Activated CD4-positive, CD25-positive, alpha-beta regulatory T cell treated with anti-CD3 and anti-CD28 coated beads, Interleukin-2, amount 50 U/mL, for 24 hours (primary cell): ENCODE measurements at places on chromosomes 3 and 15.

DNA sequence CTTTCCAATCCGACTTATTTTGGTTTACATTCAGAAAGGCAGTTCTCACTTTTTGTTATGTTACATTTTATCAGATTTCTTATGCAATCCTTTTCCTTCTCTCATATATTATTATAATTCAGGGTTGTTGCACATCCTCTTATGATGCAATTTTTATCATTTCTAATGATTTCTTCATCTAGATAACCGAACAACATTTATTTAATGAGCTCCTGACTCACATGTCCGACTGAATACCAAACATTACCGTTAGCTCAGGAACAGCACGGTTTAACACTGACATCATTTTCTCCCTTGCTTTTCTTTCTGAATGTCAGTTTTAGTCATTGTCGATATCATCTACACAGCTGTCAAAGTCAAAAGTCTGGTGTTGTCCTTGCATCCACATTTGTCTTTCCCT lies 199.2 kb downstream of the BCHE start:
- ATAC-seq = no peak

DNA sequence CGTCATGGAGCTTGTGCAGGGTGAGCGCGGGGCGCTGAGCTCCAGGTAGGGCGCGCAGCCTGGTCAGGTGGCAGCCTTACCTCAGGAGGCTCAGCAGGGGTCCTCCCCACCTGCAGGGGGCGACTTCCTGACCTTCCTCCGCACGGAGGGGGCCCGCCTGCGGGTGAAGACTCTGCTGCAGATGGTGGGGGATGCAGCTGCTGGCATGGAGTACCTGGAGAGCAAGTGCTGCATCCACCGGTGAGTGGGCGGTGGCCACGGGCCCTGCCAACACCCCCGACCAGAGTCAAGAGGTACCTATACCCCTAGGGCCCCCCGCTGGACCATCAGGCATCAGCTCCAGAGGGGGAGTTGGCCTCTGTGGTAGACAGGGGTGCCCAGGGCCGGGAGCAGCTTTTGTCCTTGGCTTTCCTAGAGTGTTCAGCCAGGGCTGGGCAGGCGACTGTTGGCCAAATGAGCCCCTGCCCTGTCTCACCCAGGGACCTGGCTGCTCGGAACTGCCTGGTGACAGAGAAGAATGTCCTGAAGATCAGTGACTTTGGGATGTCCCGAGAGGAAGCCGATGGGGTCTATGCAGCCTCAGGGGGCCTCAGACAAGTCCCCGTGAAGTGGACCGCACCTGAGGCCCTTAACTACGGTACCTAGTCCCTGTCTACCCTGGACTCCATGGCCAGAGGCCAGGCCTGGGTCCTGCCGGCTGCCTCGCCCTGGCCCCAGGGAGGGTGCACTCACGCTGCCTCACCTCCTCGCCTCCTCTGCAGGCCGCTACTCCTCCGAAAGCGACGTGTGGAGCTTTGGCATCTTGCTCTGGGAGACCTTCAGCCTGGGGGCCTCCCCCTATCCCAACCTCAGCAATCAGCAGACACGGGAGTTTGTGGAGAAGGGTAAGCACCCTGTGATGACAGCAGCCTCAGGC lies 9.1 kb downstream of the FES start:
- no peak for ATAC-seq

DNA sequence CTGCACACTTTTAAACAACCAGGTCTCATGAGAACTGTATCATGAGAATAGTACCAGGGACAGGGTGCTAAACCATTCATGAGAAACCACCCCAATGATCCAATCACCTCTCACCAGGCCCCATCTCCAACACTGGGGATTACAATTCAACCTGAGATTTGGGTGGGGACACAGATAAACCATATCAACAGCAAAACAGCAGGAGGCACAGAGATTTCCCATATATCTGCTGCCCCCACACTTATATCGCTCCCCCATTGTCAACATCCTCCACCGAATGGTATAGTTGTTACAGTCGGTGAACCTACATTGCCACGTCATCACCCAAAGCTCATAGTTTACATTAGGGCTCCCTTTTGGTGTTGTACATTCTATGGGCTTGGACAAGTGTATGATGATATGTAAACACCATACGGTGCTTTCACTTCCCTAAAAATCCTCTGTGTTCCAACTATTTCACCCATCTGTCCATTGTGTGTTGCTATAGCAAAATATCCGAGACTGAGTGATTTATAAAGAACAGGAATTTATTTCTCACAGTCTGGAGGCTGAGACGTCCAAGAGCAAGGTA lies 224.8 kb downstream of the FAM43A start:
- ATAC-seq = no peak

GRCh38 chr3:177482048-177482691 lies 284.9 kb upstream of the TBL1XR1 start:
- no peak for ATAC-seq

DNA sequence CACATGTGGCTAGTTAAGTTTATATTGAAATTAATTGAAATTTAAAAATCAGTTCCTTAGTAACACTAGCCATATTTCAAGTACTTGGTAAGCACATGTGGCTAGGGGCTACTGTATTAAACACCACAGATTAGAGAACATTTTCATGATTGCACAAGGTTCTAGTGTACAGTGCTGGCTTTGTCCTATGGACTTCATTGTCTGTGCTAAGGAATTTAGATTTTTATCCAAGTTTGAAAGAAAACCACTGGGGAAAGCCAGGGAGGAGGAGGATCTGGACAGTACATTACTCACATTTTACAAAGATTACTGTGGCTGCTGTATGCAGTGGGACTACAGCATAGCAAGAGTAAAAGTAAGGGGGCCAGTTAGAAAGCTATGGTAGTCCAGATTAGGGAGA lies 13.9 kb downstream of the STAC start:
- ATAC-seq = no peak

- ATAC-seq = no peak
These were observed 47.9 kb downstream of the OPA1 start for GRCh38 chr3:193640728-193641439.

GRCh38 chr15:37101980-37102304 lies 1.6 kb upstream of the MEIS2 start:
- no peak for ATAC-seq

DNA sequence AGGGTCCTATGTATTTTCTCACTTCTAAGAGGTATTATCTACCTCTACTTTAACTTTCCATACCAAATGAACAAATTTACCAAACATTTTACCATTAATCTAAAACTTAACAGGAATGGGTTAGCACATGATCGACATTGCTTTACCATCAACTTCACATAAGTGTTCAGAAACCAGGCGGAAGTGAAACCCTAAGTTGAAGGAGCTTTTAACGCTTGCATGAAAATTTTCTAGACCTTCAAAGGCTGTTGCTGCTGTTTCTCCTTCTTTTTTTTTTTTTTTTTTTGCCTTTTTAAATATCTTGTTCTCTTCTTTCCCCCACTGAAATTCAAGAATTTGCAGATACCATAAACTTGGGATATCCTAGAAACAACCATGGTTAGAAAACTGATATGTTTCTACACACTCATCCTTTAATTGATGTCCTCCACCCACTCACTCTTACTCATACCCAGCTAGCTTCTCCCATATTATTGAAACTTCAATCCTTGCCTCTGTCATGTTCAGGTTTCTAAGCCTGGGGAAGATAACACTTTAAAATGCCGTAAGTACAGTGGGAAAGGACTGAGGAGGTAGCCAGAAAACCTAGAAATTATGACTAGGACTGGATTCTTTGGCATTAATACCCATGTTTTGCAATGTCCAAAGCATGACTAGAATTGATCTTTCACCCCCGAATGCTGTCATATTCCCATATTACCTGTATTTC lies 24.7 kb downstream of the MYO5A start:
- peak; percentile 33 for ATAC-seq

DNA sequence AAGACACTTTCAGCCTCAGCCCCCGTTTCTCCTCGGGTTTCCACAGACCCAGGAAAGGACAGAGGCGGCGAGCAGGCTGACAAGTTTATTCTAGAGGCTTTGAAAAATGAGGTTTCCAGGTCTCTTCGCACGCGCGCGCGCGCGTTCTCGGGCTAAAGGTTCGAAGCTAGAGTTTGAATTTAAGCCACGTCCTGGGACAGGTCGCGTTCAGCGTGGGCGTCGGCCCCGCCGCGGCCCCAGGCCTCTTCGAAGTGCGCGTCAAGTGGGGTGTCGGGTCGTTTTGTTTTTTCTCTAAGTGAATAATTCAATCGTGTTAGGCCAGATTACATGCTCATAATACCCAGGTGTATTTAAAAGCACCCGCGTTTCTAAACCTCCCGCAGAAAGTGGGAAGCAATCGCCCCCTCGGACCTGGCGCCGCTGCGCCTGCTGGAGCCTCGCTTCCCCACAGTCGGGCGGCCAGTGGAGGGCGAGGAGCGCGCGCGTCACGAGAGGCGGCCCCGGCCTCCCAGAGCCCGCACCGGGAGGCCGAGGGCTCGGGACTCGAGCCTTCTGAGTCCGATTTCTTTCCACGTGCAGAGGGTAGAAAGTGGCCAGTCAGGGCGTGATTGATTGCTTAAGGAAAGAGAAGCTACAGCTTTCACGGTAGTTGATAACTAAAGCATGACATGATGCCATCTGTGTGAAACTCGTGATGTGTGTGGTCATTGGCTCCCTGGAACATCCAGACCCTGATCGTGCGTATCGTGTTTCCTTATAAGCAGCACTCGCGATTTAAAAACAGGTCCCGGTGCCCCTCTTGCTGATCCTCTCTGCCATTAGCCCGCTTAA lies 15.8 kb upstream of the SOX2 start:
- no peak for ATAC-seq

- ATAC-seq = no peak
These were observed 569 bp upstream of the ALDH1A3 start for GRCh38 chr15:100879061-100879463.

DNA sequence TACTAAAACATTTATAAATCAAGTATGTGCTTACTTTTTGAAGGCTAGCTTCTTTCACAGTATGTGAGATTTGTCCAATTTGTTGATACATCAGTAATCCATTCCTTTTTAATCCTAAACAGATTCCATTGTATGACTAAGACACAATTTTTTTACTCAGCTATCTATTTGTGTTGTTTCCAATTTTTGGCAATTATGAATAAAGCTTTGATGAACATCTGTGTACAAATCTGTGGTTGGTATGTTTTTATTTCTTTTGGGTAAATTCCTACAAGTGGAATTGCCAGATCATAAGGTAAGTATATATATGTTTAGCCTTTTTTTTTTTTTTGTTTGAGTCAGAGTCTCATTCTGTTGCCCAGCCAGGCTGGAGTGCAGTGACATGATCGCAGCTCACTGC lies 56.2 kb upstream of the VEPH1 start:
- ATAC-seq = no peak

DNA sequence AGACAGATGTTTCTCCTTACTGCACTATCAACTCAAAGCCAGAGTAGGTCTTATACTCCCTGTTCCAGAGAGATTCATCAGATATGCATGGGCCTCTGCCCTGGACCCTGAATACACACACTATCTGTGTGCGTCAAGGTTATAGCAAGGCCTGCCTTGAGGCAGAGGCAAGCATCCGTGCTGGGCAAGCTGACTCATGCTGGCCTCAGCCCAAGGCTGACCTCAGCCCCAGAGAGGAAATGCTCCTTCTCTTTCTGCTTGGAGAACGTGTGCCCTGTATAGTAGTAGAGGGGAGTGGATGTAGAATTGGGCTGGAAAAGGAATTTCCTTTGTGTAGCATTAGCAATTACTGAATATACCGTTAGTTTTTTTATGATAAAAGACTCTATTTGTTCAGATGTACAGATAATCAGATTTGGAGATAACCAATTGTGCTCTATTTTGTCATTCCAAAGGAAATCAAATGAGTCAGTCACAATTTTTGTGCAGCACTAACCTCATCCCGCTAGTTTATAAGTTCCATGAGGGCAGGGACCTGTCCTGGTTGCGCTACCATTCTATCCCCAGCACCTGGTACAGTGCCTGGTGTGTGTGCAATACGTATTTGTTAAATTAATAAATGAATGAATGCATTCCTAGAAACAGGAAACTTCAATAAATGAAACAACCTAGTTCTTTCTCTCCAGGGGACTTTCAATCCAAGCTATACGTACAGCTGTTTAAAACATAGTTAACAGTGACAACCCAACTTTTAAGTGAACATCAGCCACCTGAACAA lies 13.3 kb upstream of the PAQR9 start:
- ATAC-seq = no peak

- ATAC-seq = no peak
These were observed 305.7 kb downstream of the RYR3 start for GRCh38 chr15:33616475-33616874.

GRCh38 chr3:78483090-78483489 lies 1284.7 kb downstream of the ROBO1 start:
- no peak for ATAC-seq

GRCh38 chr3:20323307-20323927 lies 137.4 kb upstream of the SGO1 start:
- no peak for ATAC-seq

DNA sequence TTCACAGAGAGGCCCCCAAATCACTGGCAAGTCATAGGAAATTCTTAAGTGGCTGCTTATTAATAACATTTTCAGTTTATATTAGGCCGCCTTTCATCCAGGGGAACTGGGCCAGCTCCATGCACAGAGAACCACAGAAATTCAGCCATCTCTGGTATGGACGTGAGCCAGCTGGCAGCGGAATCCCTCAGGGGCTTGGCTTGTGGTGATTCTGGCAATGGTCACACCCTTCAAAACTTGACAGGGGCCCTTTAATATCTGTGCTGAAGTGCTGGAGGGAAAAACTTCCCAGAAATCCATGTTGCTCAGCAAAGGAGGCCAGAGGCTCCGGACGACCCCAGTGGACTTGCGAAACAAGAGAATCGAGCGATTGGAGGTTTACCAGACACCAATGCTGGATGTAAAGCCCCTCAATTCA lies 11.3 kb downstream of the PRICKLE2 start:
- ATAC-seq = no peak

GRCh38 chr3:107211608-107212007 lies 165.6 kb upstream of the CCDC54 start:
- no peak for ATAC-seq

DNA sequence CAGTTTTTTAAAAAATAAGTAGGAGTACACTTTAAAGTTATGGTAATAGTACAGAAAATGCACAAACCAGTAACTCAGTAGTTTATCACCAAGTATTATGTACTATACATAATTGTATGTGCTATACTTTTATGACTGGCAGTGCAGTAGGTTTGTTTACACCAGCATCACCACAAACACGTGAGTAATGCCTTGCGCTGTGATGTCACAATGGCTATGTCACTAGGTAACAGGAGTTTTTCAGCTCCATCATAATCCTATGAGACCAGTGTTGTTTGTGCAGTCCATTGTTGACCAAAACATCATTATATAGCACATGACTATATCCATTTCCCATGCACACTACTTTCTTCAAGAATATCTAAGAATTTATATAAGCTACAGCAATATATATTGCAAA lies 68.4 kb upstream of the TSPAN3 start:
- no peak for ATAC-seq

DNA sequence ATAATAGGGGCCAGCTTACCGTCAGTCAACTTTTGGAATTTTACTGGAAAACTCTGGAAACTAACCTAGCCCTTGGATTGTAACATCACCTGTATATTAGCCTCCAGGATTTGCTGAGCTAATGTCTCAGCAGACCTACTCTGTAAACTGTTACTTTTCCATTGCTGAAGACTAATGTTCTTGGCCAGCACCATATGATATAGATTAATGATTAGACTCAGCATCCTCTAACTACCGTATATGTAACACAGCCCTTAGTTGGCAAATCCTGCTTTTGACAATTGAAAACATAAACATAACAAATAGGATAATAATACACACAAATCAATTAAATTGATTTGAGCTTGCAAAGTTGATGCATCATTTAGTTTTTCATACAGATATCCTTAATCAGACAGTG lies 26.6 kb upstream of the GBE1 start:
- no peak for ATAC-seq
